Tibial artery (tissue), 4 donors: ENCODE measurements at places on chromosomes 3 and 15.

- no peak for DNase-seq
These were observed 1106.6 kb downstream of the TBL1XR1 start for GRCh38 chr3:176090727-176091126.

- DNase-seq, result no peak
These were observed 8.5 kb downstream of the TNK2 start for GRCh38 chr3:195899701-195900435.

- DNase-seq, result no peak
These were observed 55.2 kb downstream of the PCSK6 start for GRCh38 chr15:101434032-101434920.

DNA sequence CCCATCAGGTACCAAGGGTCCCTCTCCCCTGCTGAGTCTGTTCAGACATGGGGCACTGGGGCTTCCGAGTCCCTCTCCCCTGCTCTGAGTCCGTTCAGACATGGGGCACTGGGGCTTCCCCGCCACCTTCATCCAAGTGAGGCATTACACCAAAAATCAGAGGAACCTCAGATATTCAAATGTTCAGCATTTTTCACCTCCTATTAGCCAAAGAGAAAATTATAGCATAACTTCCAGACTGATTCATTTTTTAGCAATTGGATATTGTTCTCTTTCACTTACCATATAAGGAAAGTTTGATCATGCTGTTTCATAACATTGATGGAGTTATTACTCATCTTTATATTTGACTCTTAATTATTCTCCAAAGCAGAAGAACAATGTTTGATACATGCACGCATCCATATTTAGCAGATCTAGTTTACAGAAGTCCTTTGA, 213.9 kb downstream of the MTHFS start:
- DNase-seq, result no peak

DNA sequence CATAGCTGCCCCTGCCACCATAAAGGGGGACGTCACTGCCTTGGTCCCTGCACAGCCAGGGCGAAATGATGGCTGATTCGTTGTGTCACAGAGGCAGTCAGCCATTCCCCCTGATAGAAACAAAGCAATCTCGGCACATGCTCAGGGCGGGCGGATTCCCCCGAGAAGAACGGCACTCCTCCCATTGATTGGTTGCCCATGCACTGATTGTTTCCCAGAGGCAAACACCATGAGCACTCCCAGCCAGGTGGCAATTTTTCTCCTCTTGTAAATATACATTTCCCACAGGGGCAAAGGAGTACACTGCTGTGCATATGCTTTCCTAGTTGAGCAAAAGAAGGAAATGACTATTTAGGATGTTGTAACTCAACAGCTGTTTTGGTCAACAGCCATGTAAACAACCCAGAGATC, 56.5 kb downstream of the KY start:
- no peak for DNase-seq

GRCh38 chr3:87694678-87695077, 364.1 kb downstream of the CGGBP1 start:
- DNase-seq, result no peak

DNA sequence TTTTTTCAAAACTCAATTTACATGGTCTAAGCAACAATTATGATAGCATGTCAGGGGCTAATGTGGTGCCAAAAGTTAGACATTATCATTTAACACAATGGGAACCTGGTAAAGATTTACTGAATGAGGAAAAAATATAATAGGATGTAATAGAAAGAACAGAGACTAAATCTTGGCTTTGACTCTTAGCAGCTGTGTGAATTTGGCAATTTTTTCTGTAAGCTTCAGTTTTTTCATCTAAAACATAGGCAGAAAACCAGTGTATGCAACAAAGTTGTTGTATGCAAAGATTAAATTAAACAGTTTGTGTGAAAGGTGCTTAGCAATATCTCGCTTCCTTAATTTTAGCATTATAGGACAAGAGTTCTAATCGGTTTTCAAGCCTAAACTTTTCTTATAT, 57.6 kb downstream of the ZBTB20 start:
- no peak for DNase-seq

DNA sequence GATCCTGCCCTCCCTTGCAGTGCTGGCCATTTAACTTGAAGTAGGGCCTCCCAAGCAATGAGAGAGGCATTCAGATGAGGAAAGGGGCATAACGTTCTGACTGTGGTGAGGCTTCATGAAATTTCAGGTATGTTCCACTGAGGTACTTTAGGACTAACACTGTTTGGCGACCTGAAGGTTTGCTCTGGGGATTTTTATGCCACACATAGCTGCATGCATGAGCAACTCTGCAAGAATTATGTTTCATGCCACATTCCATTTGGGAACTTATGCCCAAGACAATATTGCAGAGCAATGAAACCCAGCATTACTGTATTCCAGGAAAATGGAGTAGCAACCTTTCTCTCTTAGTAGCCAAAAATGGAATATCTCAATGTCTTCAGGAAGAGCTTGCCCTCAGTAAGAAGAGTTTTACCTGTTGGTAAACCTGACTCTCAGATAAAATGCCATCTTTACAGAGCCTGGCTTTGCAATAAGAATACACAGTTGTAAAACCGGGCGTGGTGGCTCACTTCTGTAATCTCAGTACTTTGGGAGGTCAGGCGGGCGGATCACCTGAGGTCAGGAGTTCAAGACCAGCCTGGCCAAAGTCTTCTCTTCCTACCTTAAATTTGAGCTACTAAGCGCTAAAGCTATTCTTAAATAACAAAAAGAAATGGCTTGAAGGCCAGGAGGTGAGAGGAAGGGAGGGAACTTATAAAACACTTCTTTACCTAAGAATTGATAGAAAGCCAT, 16.7 kb upstream of the TBL1XR1 start:
- no peak for DNase-seq

DNA sequence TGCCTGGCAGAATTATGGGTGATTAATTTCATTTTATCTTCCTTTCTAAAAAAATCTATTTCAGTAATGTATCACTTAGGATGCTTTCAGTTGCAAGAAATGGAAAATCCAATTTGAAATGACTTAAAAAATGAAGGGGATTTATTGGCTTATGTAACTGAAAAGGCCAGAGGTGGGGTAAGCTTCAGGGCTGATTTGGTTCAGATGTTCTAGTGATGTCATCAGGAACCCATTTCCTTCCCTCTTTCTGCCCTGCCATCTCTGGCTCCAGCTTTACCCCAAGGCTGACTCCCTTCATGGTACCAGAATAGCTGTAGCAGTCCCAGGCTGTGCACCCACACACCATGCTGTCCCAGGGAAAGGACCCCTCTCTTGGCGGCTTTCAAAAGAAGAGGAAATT, 18.5 kb upstream of the REC114 start:
- DNase-seq, result no peak

GRCh38 chr3:149288655-149289054, 44.8 kb downstream of the TM4SF18 start:
- no peak for DNase-seq

GRCh38 chr3:35305406-35305805, 333.9 kb upstream of the ARPP21 start:
- DNase-seq, result no peak

GRCh38 chr3:169659820-169660674, 3.5 kb downstream of the MECOM start:
- DNase-seq, result no peak

- DNase-seq, result no peak
These were observed 9.2 kb upstream of the TGFBR2 start for GRCh38 chr3:30597131-30597768.

GRCh38 chr15:28946803-28947202, 61.0 kb downstream of the APBA2 start:
- no peak for DNase-seq

DNA sequence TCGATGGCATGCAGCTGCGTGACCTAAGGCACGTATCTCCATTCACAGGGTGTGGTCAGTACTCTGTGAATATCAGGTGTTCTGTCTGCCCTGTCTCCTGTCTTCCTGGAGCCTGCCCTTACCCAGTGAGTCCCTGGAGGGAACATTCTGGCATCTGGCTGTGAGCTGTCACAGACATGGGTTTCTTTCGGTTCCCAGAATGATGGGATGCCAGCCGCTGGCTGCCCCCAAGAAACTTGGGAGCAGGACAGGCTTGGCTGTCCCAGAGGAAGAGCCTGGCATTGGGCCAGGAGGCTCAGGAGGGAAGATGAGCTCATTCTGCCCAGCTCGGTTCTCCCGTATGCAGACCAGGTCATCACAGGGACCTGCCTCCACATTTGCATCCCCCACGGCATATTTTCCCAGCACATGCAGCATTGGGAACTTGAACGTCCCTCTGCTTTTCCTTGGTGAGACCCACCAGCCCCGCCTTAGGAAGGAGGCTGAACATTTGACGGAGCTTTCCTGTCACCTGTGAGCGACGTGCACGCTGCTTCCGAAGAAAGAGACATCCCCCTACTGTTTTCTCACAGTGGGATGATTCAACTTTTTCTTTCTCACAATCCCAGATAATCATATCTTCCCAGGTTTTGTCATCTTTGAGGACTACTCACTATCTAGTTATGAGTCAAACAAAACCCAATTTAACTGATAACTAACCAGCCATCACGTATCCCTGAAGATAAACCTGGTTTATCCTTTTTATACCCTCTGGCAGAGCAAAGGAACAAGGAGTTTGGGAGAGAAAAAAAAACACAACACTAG, 22.0 kb upstream of the PGPEP1L start:
- no peak for DNase-seq

DNA sequence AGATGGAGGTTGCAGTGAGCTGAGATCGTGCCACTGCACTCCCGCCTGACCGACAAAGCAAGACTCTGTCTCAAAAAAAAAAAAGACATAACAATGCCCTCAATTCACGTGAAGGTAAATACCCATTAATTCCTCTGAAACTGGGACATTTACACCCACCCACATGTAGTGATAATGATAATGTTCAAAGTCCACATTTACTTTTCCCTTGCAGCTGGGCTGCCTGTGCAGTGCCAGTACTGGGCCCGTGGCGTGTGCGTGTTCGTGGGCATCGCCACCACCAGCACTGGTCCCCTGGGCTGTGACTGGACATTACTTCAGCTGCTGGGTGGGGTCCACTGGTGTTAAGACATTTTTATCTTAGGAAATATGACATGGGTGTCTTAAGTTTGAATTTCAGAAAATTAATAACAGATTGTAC, 123.6 kb downstream of the SLC25A26 start:
- DNase-seq, result no peak

DNA sequence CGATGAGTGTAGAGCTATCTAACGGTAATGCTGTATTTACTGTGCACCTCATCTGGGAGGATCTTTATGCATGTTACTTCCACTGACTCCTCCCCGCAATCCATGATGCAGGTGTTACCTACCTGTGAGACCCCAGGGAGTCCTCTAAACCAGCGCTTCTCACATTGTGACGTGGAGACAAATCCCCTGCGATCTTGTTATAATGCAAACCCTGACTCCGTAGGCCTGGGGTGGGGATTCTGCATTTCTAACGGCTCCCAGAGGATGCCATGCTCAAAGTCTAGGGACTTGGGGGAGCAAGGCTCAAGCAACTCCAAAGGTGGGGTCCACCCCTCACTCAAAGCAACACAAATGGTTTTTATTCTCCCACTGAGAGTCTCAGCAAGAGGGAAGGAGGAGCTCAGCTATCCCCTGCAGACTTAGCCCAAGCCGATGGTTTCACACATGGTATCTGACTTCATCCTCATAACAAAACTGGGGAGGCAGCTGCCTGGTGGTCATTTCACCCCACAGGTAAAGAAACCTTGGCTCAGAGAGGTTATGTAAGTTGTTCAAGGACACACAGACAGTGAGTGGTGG, 63.6 kb downstream of the PCSK6 start:
- DNase-seq, result no peak

- no peak for DNase-seq
These were observed 42.3 kb upstream of the GLCE start for GRCh38 chr15:69118089-69118488.

GRCh38 chr15:70271422-70272088, 173.8 kb upstream of the TLE3 start:
- peak; percentile 85 for DNase-seq

DNA sequence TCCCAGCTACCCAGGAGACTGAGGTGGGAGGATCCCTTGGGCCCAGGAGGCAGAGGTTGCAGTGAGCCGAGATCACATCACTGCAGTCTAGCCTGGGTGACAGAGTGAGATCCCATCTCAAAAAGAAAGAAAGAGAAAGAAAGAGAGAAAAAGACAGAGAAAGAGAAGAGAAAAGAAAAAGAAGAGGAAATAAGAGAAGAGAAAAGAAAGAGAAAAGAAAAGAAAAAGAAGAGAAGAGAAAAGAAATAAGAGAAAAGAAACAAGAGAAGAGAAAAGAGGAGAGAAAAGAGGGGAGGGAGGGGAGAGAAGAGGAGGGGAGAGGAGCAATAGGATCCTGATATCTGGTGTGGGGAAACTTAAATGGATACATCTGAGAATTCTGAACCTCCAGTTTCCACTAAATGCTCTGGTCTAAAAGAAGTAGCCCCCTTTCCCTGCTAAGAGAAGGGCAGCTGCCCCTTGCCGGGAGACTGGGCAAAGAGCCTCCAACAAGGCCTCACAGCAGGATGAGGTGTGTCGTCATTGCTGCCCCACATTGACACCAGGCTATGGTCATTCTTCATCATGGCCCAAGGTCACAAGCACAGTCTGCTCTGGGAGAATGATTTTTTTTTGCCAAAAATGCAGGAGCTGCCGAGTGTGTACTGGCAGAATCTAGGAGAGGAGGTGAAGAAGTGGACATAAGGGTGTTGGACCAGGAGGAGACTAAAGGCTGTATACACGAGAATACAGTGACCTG, 21.1 kb upstream of the COMMD4 start:
- DNase-seq, result no peak

- no peak for DNase-seq
These were observed 366.9 kb downstream of the RSL24D1 start for GRCh38 chr15:54829821-54830220.

DNA sequence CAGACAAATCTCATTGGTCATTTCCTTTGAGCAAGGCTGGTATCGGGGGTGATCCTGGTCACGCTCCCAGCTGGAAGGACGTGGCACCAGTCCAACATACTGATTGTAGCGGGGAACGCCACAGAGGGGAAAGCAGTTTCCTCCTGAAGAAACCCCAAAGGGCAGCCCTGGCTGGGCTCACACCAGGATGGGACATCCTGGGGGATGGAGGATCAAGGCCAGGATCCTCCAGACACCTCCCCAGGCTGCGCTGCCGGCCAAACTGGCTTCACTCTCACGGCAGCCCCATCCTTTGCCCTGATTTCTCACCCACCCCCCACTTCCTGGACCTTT, 36.6 kb downstream of the MUC20 start:
- DNase-seq, result no peak
